Stimulated activated CD4-positive, alpha-beta T cell treated with anti-CD3 and anti-CD28 coated beads, Interleukin-15, amount 100 ng/mL, for 48 hours (primary cell): ENCODE measurements at places on chromosomes 16 and 17.

GRCh38 chr17:76353004-76353598, 615 bp downstream of the PRPSAP1 start:
- DNase-seq: no peak

- no peak for DNase-seq
Measured at GRCh38 chr17:41655611-41656111, 31.3 kb upstream of the KRT17 start.

- DNase-seq: no peak
Measured at GRCh38 chr17:81410852-81411251, 15.6 kb downstream of the BAHCC1 start.

DNA sequence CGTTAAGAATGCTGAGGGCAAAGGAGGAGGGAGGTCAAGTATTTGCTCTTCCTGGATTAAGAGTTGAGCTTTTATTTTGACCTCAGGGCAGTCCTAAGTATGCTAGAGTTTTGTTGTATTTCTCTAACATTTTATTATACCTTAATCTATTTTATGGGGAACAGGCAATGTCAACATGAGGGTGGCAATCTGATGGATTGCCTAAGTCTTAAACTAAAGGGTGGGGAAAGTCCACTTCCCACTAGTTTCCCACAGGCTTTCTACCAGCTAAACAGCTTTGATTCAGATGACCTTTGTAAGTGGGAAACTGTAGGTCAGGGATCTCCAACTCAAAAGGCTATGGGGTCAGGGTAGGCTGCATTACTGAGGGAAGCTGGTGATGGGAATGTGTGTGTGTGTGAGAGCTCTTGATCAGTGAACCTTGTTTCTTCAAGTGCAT, 24.9 kb downstream of the HSD17B2 start:
- no peak for DNase-seq

- no peak for DNase-seq
Measured at GRCh38 chr16:77459534-77460254, 24.9 kb upstream of the ADAMTS18 start.

DNA sequence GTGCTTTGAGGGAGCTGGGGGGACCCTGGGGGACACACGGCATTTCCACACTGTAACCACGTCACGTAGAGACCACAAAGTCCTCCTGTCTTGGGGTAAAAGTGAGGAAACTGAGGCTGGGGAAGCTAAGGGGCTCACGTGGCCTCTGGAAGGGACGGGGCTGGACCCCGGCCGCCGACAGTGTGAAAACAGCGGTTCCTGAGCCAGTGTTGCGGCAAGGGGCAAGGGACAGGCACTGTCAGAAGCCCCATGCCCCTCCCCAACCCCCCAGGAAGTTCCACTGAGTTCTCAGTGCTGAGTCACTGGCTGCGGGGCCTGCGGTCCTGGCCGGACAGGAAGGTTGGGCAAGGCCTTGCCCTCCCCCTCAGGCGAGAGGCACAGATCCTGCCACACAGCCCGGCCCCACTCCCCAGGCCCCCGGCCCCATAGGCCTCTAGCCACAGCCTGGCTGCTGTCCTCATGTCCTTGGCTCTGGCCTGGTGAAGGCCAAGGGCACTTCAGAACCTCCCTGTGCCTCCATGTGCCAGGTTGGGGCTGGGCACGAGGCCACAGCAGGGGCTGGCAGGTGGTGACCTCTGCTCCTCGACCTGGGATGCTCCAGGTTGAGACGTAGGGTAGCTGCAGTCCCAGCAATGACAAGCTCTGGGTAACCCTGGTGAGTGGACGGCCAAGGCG, 5.0 kb upstream of the CCDC57 start:
- no peak for DNase-seq

GRCh38 chr17:80591788-80592187, 47.1 kb downstream of the RPTOR start:
- DNase-seq: no peak

DNA sequence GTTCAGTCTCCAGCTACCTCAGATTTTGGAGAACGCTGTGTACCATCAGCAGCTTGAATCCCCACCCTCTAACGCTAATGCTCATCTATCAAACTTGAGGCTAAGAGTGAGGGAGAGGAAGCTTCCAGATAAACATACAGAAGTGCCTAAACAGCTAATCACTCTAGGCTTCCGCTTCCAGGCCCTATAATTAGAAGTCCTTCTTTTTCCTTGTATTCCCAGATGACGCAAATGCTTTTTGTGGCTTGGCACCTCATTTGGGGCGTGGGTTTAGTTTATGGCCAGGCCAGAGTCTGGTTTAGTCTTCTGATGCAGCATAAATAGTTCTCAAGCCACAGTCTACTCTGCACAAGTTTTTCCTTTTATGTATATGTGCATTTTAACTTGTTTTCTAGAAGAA, 263.4 kb downstream of the BCAS3 start:
- DNase-seq: no peak

- no peak for DNase-seq
Measured at GRCh38 chr16:11611871-11612664, 25.3 kb upstream of the LITAF start.
